ENCODE measurements at places on chromosomes 6 and 20.

DNA sequence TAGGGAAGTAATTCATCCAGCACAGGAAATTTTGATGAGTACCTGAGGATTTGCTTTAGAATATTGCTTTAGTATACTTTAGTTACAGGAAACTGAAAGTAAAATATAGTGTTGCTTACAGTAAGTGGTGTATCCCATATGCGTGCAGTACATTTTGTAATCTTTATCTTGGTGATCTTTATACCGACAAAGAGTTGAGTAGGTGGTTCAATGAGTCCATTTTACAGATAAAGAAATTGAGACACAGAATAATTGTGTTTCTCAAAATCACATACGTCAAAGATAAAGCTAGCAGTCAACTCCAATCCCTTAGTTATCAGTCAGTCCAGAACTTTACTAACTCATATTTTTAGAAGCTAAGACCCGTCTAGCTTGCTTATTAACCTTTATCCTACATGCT is 65.8 kb upstream of the E2F3 start:
- DNase-seq, result no peak

- no peak for DNase-seq
These were observed 290.2 kb downstream of the TSHZ2 start for GRCh38 chr20:53262365-53262764.

- DNase-seq, result no peak
These were observed 310.5 kb downstream of the TAF4 start for GRCh38 chr20:61754976-61755778.

DNA sequence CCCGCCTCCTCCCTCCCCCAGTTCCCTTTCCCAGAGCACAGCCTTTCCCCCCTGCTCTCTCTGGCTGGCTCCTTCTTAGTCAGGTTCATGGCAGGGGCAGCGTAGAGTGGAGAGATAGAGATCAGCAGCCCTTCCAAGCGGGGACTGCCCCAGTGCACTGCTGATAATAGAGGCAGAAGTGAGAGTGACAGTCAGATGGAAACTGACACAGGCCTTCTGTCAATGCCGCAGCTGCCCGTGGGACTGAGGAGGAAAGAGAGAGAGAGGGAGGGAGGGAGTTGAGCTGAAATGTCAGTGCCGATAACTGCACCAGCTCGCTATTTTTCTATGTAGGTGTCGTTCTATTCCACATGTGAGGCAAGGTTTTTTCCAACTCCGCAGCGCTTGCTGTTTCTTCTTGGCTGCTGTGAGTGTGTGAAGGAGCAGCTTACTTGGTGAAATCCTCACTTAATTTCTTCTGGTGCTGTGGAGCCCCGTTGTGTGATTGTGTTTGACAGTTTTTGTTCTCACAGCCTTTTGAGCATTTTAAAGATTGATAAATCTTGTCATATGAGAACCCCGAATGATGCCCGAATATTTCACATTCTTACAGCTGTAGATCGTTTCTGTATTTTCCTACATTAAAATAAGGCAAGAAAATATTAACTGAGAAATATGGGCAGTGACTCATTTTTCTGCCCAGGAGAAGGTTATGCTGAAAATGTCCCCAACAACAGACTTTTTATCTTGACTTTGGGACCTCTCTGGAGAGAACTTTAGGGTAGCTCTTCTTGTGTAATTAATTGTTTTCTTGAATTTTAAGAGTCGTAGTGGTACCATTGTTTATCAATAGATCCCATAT is 386.4 kb upstream of the MMS22L start:
- DNase-seq, result no peak

- DNase-seq, result no peak
These were observed 521.0 kb upstream of the ARID1B start for GRCh38 chr6:156256161-156256560.

DNA sequence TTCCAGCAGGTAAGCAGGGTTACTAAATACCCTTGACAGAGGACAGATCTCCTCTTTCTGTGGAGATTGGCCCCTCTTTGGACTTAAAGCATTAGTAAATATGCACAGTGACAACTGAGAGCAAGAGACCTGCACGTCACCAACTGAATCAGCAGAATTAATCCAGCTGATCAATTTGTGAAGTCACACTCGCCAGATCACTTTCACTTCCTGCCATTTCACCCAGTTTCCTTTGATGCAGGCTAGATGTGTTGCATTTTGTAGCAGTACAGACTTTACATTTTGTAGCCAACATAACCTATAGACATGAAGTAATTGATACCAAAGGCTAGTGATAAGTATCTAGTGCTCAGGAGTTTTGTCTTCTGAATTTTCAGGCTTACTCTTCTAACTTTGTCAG is 11.9 kb downstream of the SYNE1 start:
- DNase-seq, result no peak

DNA sequence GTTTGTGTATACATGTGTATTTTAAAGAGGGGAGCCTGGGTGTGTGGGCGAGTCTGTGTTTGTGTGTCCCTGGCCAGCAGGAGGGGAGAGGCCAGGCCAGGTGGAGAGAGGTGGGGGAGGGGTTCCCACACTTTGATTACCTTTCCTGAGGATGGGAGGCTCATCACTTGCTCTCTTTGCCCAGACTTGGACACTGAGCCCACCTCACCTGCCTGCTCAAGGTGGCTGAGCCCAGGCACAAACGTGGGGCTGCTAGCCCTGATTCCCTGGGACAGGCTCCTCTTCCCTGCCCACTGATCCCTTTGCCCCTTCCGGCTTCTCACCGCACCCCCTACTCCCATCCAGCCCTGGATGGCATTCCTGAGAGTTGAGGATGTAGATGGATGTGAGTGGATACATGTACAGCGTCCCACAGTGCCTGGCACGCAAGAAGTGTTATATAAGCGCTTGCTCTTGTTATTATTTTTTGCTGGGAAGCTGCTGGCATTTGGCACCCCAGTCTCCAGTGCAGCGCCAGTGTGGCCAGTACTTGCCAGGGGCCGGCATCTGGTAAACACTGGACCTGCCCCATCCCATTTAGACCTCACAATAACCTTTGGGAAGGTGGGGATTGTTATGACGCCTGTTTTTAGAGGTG is 2.7 kb downstream of the CEBPB start:
- no peak for DNase-seq

GRCh38 chr20:53264604-53265003 is 292.4 kb downstream of the TSHZ2 start:
- no peak for DNase-seq

Data from NCI-H1694 treated with DMSO at 0.1 percent for 48 hours (cell line).